Aorta (tissue), 5 donors: ENCODE measurements at places on chromosomes 5 and 9.
A peak's percentile ranks its signal among the peaks of the same experiment; 100 is the strongest.

DNA sequence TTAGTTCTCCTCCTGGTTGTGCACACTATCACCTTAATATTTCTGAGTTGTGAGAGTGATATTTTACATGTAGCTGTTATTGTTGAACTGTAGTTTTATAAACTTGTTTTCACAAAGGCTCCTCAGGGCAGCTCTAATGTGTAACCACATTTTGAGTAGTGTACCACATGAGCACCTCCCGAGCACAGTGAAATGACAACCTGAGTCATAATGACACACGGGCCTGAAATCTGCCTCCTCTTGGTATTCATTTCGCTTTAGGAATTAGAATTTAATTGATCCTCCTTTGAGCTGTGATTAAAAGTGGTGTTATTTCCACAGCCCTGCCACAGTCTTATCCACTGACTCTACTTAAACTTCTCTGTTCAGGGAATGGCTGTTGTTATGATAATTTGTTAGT is 7.9 kb downstream of the MTRR start:
- no peak for DNase-seq

GRCh38 chr9:112112519-112112918 is 62.6 kb downstream of the SUSD1 start:
- no peak for DNase-seq

DNA sequence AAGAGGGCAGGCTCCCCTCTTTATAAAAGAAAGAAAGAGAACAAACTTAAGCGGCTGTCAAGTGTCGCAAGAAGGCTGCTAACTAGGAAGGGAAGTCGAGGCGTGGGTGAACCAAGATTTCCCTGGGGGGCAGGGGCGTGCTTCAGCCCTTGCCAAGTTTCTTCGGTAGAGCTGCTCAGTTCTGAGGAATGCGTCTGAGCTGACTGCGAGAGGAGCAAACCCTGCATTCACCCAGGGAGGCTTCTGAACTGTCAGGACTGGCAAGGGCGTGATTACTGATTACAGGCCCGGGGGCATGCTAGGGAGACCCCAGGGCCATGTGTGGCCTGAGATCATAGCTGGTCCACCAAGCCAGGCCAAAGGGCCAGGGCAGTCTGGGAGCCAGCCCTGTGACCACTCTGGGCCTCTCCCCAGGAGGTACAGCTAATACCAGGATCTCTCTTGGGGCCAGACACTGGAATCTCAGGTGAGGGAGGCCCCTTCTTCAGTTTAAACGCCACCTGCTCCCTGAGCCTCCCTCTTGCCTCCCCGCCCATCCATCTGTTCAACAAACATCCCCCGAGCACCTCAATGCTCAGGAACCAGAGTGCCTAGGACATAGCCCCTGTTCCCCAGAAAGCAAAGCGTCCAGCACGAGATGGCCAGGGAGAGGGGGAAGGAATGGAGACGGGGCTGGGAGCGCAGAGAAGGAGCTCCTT is 30.9 kb downstream of the SARDH start:
- DNase-seq: peak; percentile 63

DNA sequence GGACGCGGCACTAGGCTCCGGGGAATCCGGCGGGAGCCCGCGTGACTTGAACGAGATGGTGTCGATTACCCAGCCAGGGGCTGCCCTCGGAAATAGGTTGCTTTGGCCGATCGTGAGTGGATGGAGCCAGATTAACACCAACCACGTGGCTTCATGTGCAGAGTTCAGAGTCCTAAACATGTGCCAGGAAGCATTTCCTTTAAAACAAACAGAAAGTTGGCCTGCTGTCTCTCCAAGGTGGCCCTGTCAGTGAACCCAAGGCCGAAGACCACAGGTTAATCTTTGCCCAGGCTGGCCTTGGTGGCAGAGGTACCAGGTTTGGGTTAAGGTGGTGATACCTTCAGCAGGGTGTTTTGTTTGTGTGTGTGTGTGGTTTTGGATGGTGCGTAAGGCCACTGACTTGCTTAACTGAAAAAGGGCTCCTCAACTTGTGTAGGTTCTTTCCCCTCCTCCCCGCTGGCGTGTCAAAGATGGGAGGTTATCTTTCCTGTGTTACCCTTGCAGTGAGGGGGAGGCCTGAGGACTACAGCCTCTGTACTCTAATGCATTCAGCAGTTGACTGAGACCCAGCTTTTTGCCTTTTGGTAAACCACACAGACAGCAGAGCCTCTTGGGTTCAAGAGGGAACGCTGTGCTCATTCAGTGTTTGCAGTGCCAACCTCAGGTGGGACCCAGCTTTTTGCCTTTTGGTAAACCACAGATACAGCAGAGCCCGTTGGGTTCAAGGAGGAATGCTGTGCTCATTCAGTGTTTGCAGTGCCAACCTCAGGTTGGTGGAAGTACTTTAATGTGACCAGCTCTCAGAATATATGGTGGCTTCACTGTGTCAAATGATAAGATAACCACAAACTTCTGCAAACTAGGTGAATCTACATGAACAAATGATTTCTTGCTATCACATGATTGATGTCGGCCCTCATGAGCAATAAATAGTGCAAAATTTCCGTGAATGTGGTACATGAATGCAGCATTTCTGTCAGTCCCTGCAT is 1.4 kb downstream of the IQGAP2 start:
- peak; percentile 75 for DNase-seq

GRCh38 chr9:38662763-38663593 is 42.6 kb upstream of the ANKRD18A start:
- DNase-seq: no peak

- DNase-seq: no peak
These were observed 99.0 kb downstream of the MUSK start for GRCh38 chr9:110767559-110768063.

DNA sequence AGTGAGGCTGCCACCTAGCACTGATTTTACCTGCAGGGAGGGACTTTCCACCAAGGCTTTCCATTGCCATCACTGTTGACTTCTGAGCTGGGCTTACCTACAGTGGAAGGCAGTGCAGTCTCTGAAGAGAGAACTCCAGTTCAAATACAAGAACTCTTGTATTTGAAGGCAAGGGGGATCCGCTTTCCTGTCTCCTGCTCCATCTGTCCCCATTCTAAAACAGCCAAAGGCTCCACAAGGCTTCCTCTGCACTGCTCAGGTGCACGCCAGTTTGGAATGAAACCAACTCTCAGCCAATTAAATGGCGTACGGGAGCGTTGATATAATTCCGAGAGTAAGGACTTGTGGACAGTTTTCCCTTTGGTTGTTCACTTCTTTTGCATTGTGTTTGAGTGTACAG is 66.0 kb upstream of the CXCL14 start:
- no peak for DNase-seq

DNA sequence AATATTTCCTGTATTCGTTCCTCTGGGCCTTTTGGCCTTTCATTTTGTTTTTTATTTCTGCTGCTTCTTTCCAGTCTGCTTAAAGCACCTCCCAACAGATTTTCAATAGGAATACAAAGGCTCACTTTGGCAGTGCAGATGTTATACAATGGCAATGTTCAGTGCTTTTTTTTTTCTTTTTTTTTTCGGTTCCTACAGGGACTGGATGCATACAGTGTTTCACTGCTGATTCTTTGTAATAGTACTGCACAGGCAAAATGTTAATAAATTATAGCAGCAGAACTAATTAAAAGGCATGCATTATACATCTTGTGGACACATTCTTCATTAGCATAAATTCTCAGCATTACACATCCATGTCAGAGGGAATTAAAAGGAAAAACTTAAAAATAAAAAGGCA is 356.6 kb upstream of the C9orf72 start:
- no peak for DNase-seq

GRCh38 chr9:38200431-38200830 is 131.4 kb upstream of the SHB start:
- DNase-seq: no peak

DNA sequence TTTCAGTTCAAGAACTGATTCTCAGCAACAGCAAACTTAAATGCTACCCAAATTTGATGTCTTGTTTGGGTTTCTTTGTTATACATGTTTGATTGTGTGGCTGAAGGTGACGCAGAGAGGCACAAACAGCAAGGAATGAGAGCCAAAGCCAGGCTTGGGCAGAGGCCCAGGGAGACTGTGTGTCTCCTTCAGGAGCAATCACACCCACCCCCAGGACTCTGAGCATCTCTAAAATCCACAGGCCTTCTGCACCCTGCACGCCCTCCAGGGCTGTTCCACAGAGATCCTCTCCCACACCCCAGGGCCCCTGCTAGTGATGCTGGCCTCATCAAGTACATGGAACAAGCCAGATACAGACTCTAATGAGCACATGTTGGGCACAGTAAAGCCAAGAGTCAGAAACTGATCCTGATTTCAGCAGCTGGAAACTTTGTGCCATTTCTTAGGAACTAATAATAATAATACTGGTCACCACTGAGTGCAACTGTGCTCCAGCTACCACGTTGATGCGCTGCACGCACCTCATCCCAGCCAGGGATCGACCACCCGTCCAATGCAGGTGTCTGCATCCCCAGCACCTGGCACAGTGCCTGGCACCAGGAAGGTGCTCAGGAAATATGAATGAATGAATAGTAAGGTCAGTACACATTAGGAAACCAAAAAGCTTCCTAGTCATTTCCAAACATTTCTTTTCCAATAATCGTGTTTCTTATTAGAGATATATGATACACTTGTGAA is 54.6 kb upstream of the TCF7 start:
- DNase-seq: no peak

DNA sequence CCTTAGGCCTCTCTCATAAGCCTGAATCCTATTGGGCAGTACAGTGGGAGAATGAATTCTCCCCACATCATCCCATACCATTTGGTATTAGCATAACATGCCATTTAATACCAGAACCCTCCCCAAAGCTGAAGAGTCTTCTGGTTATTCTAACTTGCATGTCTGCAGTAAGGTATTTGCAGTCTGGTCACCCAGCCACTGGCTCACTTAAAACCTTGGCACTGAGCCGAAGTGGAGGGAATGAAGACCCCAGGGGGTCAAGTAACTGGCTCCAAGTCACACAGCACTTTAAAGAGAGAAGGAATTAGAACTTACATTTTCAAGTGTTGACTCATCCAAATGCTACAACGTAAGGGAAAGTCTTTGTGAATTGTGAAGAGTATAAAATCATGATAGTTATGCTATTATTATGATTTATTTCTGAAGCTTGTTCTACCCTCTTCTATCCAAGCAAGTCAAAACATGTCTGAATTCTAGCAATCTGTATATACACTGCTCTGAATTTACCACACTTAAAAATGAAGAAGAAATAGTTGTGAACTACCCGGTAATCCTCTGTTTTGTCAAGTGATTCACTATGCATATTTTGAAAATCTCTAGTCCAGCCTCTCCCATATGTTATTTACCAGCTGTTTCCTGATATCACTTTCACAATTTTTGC is 28.5 kb downstream of the GLRA1 start:
- DNase-seq: no peak
